ENCODE measurements at places on chromosomes 5 and 9. TPM values are rescaled to one million over a fixed set of nuclear protein-coding genes. Genes with fewer than 3 reads are reported as not detected.

Gene IFNB1
- not detected for total RNA-seq

Gene LIFR
- 345 TPM for total RNA-seq

Gene ZNF618
- 9.4 TPM for total RNA-seq

Gene ANKRD20A1
- 0.80 TPM for total RNA-seq

Gene PHF24
- 1.0 TPM for total RNA-seq

Gene ELL2
- total RNA-seq: 67.5 TPM

Gene SPATA31C1
- not detected for total RNA-seq

- DNase-seq: no peak
These were observed 143.5 kb downstream of the LPAR1 start for GRCh38 chr9:110894731-110895130.

DNA sequence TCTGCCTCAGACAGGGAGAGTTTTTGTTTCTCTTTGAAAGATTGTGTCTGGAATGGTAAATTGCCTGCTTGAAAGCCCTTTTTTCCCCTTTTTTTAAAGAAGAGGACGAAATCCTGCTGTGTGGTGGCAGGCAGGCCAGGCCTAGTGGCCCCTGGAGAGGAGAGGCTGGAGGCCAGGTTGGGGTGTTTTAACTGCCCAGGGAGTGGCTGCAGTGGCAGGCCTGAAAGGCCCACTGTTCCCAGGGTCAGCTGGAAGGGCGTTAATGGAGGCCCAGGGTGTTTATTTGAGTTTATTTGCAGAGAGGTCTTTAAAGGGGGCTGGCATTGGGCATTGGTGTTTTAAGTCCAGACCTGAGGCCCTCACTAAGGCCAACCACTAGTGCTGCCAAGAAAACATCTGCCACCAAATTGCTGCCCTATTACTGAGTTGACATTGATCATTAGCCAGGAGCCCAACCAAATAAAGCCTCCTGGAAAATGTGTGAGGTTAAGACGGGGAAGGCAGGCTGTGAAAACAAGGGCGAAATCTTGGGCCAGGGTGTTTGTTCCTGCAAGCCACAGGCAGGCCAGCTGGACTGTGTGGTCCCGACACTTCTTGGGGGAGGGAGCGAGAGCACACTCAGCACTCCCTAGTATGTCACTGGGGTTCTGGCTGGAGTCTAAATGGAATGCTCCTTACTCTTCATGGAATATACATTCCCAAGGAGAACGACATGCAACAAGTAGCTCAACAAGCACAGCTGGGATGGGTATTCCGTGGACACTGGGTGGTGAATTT, 5.0 kb downstream of the JADE2 start:
- peak; percentile 96 for DNase-seq

- no peak for DNase-seq
These were observed 113.5 kb downstream of the CAMK4 start for GRCh38 chr5:111337688-111338087.

DNA sequence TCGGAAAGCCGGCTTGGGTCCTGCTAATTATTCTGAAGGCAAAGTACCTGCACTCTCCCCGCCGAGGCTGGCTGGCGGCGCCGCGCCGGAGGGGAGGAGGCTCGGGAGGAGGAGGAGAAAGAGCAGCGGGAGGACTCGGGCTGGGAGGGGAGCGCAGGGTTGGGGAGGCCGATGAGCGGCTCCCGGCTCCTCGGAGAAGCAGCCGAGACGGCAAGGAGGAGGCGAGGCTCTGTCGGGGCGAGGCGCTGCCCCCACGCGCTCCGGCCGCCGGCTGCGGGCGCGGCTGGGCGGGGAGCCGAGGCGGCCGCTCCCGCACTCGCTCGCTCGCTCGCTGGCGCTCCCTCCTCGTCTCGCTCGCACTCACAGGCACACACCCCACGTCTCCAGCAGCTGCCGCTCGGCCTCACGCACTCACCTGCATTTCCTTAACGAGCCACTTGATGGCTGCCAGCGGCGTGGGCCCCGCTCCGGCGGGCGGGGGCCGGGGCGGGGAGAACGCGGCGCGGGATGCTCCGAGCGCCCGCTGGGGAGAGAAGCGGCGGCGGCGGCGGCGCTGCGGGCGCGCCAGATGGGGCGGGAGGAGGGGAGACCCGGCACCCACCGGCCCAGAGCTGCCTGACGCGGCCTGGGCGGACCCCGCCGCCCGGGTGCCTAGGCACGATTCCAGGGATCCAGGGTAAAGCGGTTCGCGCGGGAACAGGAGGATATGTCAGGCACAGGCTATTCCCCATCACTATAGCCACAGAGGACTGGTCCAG, at the start of gene PTPRD:
Gene PTPRD, minus strand, starts transcription at position 362 of the 758 bp plus-strand sequence.
- DNase-seq: peak; percentile 51

DNA sequence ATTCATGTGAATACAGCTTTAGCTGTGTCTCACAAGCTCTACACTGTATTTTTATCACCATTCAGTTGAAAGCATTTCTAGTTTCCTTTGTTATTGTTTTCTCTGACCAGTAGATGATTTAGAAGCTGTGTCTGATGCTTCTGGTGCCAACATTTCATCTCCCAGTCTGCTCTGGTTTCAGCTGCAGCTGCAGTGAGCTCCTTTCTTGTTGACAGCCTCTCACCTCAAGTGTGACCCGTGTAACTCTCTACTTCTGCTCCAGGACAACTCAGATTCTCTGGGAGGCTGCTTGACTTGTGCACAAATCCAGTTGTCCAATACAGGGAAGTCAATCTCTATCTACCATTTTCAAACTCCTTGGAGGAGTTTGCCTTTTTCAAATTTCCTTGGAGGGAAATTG, 504.8 kb downstream of the DIRAS2 start:
- DNase-seq: peak; percentile 86

GRCh38 chr5:95184924-95185323, 100.0 kb downstream of the MCTP1 start:
- DNase-seq: no peak

- no peak for DNase-seq
These were observed 75.4 kb upstream of the SYK start for GRCh38 chr9:90726215-90726614.

DNA sequence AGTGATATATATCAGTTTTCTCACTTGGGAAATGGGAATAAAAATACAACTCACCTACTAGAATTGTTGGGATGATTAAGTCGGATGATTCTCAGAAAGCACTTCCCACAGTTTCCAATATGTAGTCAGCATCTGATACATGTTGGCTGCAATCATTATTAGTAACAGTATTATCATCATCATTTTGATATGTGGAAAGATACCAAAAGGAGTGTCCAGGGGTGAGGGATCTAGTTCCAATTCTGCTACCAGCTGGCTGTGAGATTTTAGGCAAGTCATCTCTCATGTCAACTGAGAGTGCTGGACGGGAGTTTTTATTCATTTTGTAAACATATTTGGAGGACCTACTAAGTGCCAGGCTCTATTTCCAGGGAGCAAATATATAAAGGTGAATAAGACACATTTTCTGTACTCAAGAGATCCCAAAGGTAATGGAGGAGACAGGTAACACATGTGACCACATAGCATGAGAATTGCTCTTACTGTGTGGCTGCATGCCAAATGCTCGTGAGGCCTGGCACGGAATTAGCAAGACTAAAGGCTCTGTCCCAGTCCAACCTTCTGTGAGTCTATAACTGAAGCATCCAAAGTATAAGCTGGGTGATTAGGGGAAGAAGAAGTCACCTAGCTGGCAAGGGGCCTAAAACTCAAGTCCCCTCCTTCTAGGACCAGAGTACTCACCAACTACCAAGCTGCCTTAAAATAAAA, 83.0 kb downstream of the GRIA1 start:
- DNase-seq: no peak

DNA sequence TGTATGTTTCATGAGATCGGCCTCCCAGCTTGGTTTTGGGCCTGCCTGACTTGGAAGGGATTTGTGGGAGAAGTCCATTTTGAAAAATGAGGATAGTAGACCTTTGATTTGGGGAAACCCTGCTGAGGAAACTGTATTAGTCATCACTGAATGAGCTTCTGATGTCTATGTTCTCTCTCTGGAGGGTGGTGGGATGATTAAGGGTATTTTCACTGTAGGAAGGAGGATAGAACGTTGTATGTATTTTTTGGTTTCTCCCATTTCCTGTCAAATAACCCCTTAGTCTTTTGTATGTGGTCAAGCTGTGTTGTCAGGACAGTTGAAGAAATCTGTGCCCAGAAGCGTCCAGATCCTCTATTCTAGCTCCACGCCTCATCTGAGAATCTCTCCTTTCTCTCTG, 151.9 kb downstream of the INSYN2B start:
- no peak for DNase-seq

- DNase-seq: peak; percentile 70
These were observed 92.2 kb downstream of the KLF4 start for GRCh38 chr9:107397076-107398044.

DNA sequence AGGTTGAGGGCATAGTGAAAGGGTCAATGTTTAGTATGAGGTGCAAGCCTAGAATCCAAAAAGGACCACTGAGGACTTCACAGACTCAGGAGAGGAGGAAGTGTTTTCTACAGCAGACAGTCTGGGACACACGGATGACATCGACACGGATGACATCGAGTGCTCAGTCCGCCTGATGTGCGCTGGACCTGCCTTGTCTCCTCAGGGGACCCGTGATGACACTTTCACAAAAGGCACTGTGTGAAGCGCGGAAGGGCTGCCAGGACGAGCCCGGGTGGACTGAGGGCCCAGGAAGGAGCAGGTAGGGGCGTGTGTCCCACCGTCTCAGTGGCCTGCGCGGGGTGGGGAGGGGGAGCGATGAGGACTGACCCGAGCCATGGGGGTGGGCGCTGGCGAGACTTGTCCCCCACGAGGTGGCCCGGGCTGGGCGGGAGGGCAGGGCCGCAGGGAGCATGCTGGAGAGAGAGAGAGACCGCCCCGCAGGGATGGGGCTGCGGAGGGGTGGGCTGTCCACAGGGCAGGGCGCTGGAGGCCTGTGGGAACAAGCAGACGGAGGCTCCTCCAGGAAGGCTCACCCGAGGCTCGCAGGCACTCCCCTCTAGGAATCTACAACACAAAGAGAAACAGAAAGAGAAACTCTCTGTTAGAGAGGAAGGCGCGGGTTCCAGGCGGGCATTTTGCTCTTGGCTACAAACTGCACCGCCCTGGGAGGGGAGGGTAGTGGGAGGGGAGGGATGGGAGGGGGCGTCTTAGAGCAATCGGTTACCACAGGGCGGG, 54.9 kb downstream of the USP20 start:
- no peak for DNase-seq

DNA sequence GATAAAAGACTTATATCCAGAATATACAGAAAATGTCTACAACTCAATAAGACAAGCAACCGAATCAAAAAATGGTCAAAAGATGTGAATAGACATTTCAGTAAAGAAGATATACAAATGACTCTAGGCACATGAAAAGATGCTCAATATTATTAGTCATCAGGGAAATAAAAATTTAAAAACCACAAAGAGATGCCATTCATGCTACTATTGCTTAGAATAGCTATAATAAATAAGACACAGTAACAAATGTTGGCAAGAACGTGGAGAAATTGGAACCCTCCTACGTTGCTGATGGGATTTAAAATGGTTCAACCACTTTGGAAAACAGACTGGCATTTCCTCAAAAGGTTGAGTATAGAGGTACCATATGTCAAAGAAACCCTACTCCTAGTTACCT, 39.8 kb downstream of the POLK start:
- DNase-seq: no peak

GRCh38 chr9:68547417-68547816, 6.7 kb upstream of the TMEM252 start:
- no peak for DNase-seq

DNA sequence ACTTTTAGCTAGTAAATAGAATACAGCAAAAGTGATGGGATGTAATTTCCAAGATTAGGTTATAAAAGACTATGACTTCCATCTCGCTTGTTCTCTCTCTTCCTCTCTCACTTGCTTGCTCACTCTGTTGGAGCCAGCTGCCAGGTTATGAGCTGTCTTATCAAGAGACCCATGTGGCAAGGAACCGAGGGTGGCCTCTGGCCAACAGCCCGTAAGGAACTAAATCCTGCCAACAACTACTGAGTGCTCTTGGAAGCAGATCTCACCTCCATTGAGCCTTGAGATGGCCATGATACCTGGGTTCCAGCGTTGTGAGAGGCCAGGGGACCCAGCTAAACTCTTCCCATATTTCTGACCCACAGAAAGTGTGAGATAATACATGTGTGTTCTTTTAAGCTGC, 636.1 kb downstream of the ACTL7B start:
- no peak for DNase-seq

DNA sequence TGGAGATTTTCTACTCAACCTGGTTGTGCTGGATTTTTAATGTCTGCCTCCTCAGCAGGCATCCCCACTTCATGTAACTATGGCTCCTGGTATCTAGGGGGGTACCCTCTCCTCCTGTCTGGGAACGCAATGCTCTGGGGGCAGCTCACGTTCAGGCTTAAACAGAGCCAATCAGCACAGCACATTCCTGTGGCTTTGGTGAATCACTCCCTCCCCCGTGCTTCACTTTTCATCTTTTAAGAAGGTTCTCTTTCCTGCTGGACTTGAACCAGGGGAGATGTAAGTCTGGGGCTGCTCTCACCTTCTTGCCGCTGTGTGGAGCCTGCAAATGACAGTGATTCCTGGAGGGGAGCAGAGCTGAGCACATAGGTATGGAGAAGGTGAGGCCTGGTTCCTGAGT, 101.2 kb downstream of the MSX2 start:
- DNase-seq: no peak

DNA sequence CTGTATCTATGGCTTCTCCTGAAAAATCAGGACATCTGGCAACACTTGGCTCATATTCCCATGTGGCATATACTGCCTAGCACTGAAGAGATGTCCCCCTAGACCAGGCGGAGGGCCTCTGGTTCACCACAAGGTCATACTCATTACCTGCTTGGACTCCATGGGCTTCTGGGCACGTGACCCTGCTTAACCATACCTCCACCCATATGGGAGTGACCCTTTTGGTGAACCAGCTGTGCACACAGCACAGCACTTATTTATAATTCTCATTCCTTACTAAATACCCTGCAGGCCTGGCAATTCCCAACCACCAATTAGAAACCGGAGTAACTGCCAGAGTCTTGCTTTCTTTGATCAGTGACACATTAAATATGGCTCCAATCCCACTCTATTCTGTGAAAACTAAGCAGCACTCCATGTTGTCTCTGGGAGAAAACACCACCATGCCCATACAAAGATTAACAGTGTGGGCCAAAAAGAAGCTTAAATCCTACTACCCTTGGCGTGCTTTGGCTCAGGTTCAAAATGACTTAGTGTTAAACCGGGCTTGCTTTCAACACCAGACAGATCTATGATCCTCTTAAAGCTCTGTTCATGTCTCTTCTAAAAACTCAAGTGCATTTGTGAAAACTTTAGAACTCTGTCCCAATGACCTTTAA, 57.7 kb downstream of the MTMR12 start:
- DNase-seq: no peak

DNA sequence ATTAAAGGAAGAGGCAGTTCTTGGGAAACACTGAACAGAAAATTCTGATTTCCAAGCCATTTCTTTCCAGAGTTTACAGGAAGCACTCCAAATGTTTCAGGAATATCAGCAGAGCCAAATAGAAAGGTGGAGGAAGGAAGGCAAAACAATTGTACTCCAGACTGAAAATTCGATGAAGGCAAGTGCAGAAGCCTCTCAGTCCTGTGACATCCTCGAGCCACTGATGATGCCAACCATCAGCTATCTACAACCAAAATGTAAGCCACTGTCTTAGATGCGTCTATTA, 2.2 kb downstream of the LMAN2 start:
- no peak for DNase-seq

GRCh38 chr5:158421319-158421718, 562.4 kb upstream of the CLINT1 start:
- DNase-seq: no peak
